Glutamatergic neuron (in vitro differentiated cells): ENCODE measurements at places on chromosomes 12 and 14. TPM values are rescaled to one million over a fixed set of nuclear protein-coding genes. Genes with fewer than 3 reads are reported as not detected.

Gene HSPA2
- total RNA-seq = 23.9 TPM

Gene CCDC184
- total RNA-seq = 36.2 TPM

Gene TPH2
- 0.34 TPM for total RNA-seq

Gene POTEM
- total RNA-seq = not detected

Gene CELA1
- not detected for total RNA-seq

Gene IFNG-AS1
- not detected for total RNA-seq

Gene KERA
- not detected for total RNA-seq

Gene REM2
- 73.2 TPM for total RNA-seq

Gene NFATC4
- total RNA-seq = 11.4 TPM

Gene OR6C2
- total RNA-seq = not detected

Gene TOGARAM1
- 16.7 TPM for total RNA-seq

Gene SLCO1B1
- total RNA-seq = not detected

Gene PLEK2
- not detected for total RNA-seq

Gene WIF1
- not detected for total RNA-seq

Gene HEBP1
- 3.0 TPM for total RNA-seq

Gene PLA2G1B
- not detected for total RNA-seq

Gene GOLGA5
- 28.2 TPM for total RNA-seq

Gene CPM
- not detected for total RNA-seq

Gene TCL1A
- total RNA-seq = not detected

Gene PLEKHG7
- total RNA-seq = not detected

Gene LPCAT3
- 53.3 TPM for total RNA-seq

Gene SLCO1A2
- 11.9 TPM for total RNA-seq

Gene YLPM1
- total RNA-seq = 99.9 TPM

Gene NYNRIN
- 33.5 TPM for total RNA-seq

Gene CCT2
- 298 TPM for total RNA-seq

Gene PZP
- not detected for total RNA-seq

Gene BCAT1
- 401 TPM for total RNA-seq

Gene KCNA5
- not detected for total RNA-seq

Gene SSTR1
- total RNA-seq = 8.2 TPM
